ENCODE measurements at places on chromosomes 5 and 9.

GRCh38 chr9:91421971-91422757 lies 1.5 kb downstream of the NFIL3 start:
- no peak for DNase-seq

DNA sequence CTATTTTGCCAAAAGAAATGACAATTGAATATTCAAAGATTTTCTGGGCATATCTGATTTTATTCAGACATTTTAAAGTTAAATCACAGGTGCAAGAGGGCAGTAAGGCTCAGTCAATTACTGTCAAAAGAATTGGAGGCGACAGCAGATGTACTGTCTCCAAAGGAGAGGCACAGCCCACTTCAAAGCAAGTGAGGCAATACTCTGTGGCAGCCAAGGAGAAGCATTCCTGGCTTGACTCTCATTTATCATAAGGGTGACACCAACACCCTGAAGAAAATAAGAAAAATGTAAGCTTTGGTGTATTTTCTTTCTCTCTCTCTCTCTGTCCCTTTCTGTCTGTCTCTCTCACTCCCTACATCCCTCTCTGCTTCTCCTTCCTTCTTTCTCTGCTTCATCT lies 93.3 kb downstream of the SVEP1 start:
- DNase-seq, result no peak

GRCh38 chr5:41832430-41832829 lies 37.8 kb downstream of the OXCT1 start:
- DNase-seq, result no peak

GRCh38 chr5:147539053-147539452 lies 29.2 kb upstream of the DPYSL3 start:
- DNase-seq, result no peak

GRCh38 chr9:112487008-112487798 lies 576 bp downstream of the KIAA1958 start:
- DNase-seq, result peak; percentile 80

GRCh38 chr5:95669540-95669939 lies 13.3 kb downstream of the SPATA9 start:
- DNase-seq, result no peak

DNA sequence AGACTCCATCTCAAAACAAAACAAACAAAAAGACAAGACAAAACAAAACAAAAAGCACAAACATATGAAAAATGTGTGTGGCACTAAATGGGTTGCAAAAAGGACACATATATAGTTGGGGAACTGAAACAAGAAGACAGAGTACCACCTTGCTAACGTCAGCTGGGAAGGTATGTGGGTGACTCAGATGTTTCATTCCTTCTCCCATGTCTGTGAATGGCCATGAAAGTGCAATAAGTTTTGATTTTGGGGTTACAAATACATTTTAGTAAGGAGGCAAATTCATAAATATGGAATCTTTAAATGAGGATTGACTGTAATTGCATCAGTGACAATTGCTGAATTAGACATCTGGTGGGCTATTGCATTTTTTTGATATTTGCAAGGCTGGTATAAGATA lies 81.6 kb upstream of the KLF4 start:
- DNase-seq, result no peak

DNA sequence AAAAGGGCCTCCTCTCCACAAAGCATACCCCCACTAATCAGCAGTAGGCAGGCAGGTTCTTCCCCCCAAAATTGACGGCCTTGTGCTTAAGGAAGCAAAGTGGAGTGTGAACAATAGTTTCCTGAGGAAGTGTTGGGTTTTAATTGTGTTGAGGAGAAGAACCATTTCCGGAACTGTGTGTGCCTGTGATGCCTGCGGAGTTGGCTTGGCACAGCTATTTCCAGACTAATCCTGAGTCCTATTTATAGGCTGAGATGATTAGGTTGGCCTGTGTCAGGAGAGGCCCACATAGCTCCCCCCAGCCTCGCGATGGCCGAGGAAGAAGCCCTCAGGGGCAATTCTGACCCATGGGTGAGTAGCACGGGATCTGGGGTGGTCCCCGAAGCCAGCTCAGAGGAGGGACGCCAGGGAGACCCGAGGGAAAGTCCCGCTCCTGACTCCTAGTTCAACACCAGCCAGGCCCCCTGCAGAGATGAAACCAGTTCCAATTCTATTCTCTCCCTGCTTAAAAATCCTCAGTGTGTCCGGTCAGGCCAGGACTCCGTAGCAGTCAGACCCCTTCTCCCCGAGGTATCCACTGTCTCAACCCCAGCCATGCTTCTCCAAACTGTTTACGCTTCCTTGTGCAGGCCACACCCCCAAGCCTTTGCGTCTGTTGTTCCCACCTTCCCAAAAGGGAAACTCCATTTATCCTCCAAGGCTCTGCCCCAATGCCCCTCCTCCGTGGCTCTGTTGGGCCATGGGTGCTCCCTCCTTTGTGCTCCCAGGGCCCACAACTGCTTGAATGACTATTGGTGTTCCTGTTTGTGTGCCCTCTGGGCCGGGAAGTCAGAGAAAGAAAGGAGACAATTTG lies 18.1 kb downstream of the GSN start:
- no peak for DNase-seq

- no peak for DNase-seq
Measured at GRCh38 chr9:93084471-93084881, 11.5 kb upstream of the CARD19 start.

All from ecto neural progenitor cell (in vitro differentiated cells).